Kasumi-1 (cell line): ENCODE measurements at places on chromosomes 2 and 18.

- no peak for DNase-seq
These were observed 31.2 kb downstream of the SCN9A start for GRCh38 chr2:166344286-166345113.

GRCh38 chr2:27353762-27354596 is 2.6 kb downstream of the GTF3C2 start:
- DNase-seq = no peak

DNA sequence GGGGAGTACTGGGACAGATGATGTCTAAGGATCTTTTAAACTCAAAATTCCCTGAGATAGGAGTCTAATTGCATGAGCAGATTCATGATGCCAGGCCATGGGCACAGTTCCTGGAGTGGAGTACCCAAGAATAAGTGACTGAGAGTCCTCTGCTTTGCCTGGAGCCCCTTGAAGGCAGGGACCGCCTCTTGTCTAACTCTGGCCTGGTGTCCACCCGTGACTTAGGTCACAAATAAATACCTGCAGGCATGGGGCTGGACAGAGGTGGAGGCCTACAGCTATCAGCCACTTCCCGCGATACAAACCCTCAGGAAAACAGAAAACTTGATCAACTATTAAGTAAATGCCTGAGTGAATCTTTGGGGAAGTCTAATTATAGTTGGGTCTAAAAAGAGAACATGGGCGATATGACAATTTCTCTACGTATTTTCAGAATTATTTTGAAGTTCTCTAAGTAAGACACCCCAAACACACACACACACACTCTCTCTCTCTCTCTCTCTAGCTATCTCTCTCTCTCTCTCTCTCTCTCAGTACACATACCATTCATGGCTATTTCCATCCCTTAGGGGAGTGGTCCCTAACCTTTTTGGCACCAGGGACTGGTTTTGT is 1.8 kb upstream of the WIPF1 start:
- no peak for DNase-seq

DNA sequence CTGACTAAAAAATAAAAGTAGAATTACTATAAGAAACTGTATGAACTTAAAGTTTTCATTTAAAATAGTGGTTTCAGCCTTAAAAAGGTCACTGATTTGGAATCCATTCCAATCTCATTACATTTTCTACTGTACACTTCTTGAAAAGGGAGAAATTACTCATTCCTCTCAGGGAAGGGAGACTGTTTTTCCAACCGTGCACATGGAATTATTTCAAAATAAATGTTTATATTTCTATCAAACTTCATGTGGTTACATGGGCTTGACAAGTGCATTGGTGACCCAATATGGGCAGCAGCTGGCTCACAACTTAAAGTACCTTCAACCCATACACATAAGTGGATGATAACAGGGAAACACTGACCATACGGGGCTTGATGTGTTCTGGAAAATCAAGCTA is 324.5 kb upstream of the THUMPD2 start:
- no peak for DNase-seq

DNA sequence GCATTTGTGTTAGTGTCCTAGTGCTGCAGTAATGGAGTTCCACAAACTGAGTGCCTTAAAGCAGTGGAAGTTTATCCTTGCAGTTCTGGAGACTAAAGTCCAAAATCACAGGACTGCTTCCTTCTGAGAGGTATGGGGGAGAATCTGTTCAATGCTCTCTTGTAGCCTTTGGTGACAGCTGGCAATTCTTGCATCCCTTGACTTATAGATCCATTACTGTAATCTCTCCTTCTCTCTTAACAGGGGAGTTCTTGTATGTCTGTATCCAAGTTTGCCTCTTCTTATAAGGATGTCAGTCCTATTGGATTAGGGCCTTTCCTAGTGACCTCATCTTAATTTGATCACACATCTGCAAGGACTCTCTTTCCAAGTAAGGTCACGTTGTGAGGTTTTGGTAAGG is 69.9 kb downstream of the XRCC5 start:
- DNase-seq = no peak

DNA sequence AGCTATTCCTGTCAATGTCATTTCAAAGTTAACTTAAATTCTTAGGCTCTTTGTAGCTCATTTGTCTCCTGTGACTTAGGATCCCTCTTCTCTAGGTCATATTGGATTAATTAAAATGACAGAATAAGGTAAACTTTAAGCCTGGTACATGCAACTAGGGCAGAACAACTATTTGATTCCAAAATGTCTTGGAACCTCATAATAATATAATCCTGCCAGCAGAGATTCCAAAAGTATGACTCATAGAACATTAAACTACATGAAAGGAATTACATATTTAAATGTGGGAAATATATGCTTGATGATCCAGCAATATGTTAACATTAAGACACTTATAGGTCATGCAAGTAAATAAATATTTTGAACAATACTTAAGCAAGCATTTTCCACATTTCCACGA is 63.3 kb downstream of the COL3A1 start:
- no peak for DNase-seq

DNA sequence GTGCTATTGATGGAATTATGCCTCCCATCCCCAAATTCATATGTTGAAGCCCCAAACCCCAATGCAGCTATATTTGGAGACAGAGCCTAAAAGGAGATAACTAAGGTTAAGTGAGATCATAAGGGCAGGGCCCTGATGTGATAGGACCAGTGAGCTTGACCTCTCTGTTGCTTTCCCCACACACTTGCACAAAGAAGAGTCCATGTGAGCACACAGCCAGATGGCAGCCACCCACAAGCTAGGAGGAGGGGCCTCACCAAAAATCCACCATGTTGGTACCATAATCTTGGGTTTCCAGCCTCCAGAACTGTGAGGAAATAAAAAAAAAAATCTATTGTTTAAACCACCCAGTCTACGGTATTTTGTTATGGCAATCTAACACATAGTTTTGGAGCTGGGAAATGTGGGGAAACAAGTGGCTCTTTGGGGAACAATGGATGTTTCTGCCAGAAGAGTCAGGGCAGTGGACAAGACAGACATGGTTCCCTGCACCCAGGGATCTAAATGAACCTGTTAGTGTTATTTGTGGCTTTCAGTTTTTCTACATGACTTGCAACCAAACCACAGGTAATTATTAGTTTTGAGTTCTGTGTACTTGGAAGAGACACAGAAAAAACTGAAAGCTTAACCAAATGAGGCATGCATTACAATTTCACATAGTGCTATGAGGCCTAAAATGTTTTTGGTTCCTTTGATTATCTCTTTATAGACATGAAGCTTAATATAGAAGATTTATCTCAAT is 259.1 kb downstream of the LTBP1 start:
- DNase-seq = no peak
